ENCODE measurements at places on chromosomes 4 and X. TPM values are rescaled to one million over a fixed set of nuclear protein-coding genes. Genes with fewer than 3 reads are reported as not detected.

DNA sequence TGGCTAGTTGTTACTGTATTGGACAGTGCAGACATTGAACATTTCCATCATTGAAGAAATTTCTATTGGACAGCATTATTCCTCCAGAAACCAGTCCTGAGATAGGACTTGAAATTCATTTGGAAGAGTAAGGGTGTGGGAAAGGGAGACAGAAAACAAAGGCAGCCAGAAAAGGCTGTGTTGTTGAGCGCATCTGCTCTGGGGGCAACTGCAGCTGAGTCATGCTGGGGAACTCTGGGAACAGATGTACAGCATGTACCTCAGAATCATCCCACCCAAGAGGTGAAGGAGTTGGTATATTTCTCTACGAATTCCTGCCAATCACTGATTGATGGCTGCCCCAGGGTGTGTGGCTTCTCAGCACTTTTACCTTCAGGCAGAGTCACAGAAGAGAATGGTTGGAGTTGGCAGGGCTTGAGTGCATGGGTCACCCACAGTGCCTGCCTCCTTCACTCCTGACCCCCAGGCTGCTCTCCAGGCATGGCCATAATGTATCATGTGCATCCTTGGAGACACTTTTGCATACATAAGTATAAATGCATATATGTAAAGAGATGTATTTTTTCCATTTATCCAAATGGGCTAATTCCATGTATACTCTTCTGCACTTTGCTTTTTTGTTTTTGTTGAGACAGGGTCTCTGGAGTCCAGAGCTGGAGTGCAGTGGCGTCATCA, 39.4 kb downstream of the GEMIN8 start:
- no peak for DNase-seq

GRCh38 chr4:117164338-117164737, 79.0 kb upstream of the TRAM1L1 start:
- DNase-seq = no peak

GRCh38 chr4:109157205-109157604, 145.3 kb downstream of the COL25A1 start:
- DNase-seq = no peak

Gene SSX4B
- not detected for total RNA-seq

Gene CBLL2
- total RNA-seq = not detected

DNA sequence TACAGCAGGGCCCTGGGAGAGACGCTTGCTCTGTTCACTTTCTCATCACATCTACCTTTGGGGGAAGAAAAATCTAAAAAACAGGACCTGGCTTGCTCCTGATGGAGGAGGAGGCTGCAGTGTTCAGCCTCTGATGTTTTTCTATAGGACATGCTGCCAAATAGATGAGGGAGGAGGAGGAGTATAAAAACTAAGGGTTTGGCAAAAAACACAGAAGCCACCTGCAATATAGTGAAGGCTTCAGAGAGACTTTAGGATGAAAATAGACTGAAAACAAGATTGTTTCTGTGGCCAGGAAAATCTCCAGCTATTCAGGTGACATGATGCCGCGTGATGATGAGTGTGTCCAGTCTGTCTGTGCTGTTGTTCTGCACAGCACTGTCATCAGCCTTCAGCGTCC, 160.6 kb downstream of the PTTG2 start:
- DNase-seq = no peak

Gene GYPE
- not detected for total RNA-seq

Gene STIM2
- total RNA-seq = 8.9 TPM

DNA sequence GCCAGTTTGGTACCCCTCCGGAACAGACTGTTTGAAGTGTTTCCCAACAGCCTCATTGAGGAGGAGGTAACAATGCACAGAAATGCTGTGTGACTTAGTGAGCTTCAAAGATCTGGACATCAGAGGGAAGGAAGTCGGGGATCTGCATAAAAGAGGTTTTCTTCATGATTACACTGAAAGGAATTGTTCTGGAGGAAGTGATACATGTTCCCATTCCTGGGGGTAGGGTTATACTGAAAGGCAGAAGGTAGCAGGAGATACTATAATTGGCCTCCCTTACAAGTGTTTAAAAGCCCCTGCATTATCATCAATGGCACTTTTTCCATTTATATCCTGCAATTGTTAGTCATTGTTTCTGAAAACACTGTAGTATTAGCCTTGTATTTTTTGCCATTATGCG, 94.0 kb upstream of the DKK2 start:
- DNase-seq = peak; percentile 71

DNA sequence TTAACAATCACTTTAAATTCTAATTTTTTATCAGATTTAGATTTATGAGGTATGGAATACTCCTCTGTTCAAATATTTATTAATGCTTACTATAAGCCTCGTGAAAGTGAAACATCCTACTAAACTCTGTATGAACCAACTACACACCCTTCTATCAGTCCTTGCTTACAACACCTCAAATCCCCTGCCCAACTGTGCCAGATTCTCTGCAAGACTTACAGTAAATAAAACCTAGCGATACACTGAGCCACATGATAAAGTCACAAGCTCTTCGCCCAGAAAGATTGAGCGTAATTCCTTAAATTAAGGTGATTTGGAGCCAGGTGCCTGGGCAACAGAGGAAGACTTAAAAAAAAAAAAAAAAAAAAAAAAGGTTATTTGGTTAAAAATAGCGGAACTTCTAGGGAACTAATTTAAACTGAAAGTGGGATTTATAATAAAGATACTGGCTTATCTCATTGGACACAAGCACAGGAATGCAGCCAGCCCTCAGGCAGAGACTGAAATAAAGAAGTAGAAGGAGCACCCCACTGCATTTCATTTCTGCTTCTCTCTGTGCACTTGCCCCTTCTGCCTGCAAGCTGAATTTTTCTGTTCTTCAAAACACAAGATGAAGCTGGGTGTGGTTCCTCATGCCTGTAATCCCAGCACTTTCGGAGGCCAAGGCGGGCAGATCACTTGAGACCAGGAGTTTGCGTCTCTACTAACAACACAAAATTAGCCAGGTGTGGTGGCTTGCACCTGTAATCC, 17.5 kb upstream of the C4orf36 start:
- no peak for DNase-seq

GRCh38 chrX:47633689-47634590, 4.2 kb upstream of the CFP start:
- no peak for DNase-seq

- no peak for DNase-seq
Measured at GRCh38 chr4:79050541-79050880, 111.3 kb upstream of the PAQR3 start.

DNA sequence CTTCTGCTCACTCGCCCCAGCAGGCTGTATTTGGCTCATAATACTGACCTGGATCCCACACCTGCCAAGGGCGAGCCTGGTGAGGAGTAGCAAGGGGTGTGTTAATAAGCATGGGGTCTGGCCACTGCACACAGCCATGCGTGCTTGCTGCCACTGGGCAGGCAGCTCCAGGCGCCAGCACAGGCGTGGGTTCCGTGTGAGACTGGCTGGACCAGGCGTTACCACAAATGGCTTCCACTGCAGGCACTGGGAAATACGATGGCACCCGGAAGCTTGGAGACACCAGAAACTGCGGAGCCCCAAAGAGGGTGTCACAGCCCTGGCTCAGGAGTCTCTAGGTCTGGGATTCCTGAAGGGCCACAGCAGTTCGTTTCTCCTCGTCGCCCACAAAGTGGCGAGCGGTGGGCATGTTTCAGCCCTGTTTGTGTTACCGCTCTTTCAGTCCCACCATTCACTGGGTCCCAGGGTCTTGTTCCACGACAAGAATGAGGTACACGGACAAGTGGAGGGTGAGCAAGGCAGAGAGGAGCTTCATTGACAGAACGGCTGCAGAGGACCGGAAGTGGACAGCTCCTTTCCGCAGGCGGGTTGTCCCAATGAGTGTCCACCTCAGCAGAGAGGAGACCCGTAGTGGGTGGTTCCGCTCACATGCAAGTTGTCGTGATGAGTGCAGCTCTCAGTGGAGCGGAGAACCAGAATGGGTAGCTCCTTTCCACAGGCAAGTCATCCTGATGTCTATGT, 428.9 kb downstream of the EPHA5 start:
- no peak for DNase-seq

DNA sequence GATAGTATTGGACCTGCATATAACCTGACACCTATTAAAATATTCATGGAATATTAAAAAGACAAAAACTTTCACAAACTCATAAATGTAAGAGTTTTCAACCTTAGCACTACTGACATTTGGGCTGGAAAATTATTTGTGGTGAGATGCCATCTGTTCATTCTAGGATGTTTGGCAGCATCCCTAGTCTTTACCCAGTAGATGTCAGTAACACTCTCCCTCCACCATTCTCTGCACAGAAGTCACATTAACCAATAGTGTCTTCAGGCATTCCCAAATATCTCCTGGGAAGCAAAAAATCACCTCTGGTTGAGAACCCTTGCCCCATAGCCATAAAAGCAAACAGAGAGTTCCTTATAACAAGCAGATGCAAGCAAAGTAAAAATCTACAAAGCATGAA, 41.4 kb upstream of the NDST4 start:
- no peak for DNase-seq

GRCh38 chr4:931960-932712, at the start of the genes GAK and TMEM175:
Gene GAK (minus strand): TSS chr4:932316. CDS start chr4:932187, 129 bp downstream.
Gene TMEM175 (plus strand): TSS chr4:932460. CDS start chr4:947740, 15,280 bp downstream.
- DNase-seq = peak; percentile 98

- no peak for DNase-seq
Measured at GRCh38 chr4:140829825-140830224, 73.6 kb upstream of the TBC1D9 start.

DNA sequence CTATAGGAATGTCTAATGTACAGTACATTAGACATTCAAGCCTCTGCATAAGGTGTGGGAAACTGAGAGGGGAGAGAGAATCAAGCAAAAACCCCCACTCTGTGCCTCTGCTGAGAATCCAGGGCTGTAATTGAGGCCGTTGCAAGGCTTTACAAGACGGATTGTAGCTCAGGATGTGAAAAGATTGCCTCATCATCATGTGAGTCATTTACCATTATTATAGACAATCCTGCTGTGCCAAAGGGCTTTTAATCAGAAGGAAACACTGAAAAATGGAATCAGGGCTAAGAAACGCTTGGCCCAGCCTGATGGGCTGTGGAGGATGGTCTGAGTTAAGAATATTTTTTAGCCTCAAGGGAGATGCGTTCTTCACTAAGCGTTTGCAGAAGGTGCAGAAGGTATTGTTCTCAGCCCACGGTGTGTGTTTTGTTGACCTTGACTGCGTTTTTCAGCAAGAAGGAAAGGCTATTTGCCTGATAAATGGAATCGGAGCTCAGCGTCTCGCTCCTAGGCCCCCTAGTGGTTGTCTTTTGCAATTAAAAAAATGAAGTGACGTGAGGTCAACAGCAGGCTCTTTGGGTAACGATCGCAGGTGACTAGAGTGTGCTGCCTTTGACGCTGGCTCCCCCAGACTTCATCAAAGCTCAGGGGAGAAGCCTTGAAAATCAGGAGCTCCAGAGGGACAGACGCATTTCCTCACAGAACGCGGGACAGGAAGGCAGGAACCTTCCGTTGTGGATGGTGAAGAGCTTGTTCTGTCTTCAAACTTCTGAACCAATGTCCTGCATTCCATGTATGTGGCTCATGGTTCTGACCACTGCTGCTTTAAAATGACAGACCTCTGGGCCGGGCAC, 18.1 kb upstream of the CHRNA9 start:
- DNase-seq = peak; percentile 95

GRCh38 chrX:119402588-119402987, 3.5 kb downstream of the SLC25A43 start:
- DNase-seq = no peak

GRCh38 chr4:7073526-7074390, 5.9 kb upstream of the GRPEL1 start:
- peak; percentile 48 for DNase-seq

- DNase-seq = no peak
Measured at GRCh38 chr4:158229768-158230167, 19.5 kb downstream of the TMEM144 start.

Gene TXK
- not detected for total RNA-seq

GRCh38 chr4:165556383-165556782, 177.6 kb downstream of the CPE start:
- no peak for DNase-seq

Gene HSFX4
- not detected for total RNA-seq

DNA sequence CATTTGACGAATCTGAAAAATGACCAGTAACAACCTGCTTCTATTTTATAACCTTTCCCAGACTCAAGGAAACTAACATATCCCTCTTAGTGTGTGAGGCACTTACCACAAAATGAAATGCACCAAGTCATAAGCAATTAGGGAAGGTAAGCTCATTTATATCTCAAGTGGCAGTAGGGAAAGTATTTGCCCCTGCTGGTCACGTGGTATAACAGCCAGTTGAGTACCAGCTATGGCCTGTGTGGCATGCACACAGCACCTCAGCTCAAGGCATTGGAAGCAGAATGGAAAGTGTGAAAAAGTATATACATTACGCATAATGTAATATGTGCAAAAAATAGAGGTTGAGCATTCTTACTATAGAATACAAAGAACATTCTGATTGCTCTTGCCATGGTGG, 178.3 kb upstream of the GYPA start:
- no peak for DNase-seq

Gene PNMA6F
- total RNA-seq = not detected

DNA sequence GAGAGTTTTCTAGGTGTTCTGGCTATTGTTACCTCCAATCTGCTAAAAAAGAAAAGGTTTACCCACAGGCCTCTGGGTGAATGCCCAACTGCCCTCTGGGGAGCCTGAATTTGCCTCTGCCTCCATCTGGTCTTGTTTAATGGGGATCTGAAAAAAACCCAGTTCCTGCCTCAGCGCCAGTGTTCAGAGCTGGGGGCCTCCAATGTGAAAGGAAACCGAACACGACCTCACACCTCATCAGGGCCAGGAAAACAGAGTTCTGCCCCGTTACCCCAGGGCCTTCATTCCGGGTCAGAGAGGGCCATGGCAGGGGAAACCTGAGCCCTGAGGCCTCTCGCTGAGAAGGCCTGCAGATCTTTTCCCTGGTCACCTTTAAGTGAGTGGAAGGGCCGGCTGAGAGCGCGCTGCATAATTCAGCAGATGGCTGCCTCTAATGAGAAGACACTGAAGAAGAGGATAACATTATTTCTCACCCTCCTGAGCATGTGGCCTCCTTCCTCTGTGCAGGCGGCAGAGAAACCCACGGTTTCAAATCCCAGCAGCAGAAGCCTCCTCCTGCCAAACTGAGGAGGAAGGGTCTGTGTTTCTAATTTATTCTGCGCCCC, 6.8 kb downstream of the SEPTIN6 start:
- peak; percentile 36 for DNase-seq

Data from lung microvascular endothelial cell (primary cell).